Iris pigment epithelial cell (primary cell): ENCODE measurements at places on chromosomes 3 and 15.

GRCh38 chr3:129888771-129889170, 4.7 kb downstream of the TMCC1 start:
- DNase-seq = peak; percentile 97

GRCh38 chr3:54882129-54882833, 45.6 kb downstream of the LRTM1 start:
- peak; percentile 97 for DNase-seq

DNA sequence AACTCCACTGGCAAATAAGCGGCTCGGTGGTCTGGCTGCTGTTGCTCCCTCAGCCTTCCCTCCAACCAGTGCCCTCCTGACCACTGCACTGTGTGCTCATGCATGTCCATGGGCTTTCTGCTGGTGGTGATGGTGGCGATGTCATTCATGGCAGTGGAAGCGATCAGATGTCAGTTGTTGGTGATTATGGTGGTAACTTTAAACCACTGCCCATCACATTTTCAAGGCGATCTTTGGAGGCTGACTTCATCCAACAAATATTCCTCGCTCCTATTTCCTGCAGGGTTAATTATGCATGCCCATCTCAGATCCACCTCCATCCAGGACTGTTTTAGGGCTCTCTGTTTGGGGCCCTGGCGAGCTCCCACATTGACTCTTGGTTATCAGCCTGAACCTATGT, 13.4 kb upstream of the HCN4 start:
- DNase-seq = no peak

DNA sequence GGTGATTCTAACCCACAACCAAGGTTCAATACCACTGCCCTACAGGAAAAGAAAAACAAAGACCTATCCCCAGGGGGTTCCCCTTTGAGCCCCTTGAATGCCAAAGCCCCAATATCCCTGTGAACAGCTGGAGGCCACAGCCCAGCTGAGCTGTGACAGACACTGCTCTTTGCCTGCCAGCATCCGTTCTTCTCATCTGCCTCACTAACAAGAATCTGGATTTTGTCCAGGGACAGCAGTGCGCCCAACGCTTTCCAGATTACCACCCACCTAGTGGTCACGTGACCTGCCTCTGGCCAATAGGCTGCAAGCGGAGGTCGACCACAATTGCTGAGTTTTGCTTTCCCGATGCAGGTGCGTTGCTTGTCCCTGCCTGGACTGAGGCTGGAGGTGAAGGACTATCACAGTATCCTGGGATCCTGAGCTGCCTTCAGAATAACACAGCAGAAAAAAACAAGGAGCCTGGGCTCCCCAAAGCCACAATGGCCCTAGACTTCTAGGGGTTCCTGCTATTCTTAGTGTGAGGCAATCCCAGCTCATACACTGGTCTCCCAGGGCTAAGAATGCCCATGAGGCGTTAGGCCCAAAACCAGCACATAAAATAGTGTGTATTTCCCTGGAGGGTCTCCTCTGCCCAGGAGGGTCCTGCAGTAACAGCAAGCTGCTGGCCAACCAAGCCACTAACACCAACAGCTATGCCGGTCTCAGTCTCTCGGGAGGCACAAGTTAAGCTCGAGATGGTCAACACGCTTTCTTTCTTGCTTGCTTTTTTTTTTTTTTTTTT, 13.8 kb downstream of the BDH1 start:
- DNase-seq = peak; percentile 82

- DNase-seq = peak; percentile 53
These were observed 191.6 kb downstream of the GAP43 start for GRCh38 chr3:115814778-115815380.

GRCh38 chr3:133246119-133246518, 153.7 kb upstream of the BFSP2 start:
- no peak for DNase-seq

DNA sequence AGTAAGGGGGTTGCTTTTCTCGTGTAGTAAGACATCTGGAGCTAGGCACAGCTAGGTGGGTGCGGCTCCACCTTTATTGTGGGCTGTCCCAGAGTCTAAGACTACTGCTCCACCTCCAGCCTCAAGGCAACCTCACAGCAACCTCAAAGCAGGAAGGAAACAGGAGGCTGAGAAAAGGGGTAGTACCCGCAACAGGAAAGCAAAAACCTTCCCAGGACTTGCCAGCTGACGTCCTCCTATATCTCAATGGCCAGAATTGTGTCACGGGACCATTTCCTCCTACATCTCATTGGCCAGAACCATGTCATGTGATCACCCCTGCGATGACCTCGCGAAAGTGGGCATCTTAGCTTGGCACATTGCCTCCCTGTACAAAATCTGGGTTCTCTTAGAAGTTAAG, 4.3 kb upstream of the GPR160 start:
- DNase-seq = no peak
